Activated CD8-positive, alpha-beta memory T cell treated with anti-CD3 and anti-CD28 coated beads, Interleukin-2, amount 50 U/mL, for 4 hours (primary cell): ENCODE measurements at places on chromosomes 2 and 18.

- DNase-seq: no peak
Measured at GRCh38 chr2:70935468-70936164, at the start of gene ATP6V1B1. Gene ATP6V1B1, plus strand, starts transcription at chr2:70935900. Its CDS starts 55 bp downstream, at chr2:70935955.

DNA sequence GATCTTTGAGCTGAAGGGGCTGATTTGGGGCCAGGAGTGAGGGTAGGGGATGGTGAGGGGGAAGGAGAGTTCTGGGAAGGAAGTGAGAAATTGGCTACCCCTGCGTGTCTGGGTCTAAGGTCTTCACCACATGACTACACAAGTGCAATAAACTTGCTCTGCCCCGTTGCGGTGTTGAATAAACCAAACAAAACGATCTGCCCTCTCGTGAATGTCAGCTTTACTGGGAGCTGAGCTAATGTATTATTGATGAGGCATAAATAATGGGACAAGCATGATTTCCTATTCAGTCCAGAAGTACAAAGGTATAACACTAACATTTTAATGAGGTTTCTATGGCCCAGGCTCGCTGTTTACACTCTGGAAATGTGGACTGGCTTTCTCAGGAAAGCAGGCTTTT is 8.0 kb upstream of the CFAP221 start:
- no peak for DNase-seq

DNA sequence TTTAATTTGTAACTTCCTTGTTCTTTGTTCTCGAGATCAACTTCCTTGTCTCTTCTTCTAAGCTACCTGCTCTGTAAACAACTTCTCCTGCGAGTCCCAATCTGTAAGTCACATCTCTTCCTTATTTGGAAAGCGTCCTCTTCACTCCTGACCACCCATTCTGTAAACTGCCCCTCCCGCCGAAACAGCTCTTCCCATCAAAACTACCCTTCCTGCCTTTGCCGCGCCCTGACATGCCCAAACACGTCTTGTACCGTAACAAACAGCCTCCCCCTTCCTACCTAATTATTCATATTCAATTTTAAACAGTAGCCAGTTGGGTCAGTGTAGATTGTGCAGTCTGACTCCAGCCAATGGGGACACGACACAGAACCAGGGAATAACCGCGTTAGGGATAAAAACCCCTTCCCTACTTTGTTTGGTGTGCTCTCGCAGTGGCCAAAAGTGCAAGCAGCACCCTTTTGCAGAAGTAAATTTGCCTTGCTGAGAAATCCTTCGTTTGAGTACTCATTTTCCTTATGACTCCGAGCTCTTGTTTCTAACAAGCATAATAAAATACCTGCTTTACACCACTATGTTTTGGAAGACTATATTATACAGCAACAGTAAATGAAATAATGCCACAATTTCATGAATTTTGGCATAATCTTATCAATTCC is 39.8 kb downstream of the PIAS2 start:
- no peak for DNase-seq

- DNase-seq: no peak
Measured at GRCh38 chr2:32683520-32684086, 55.8 kb downstream of the TTC27 start.

DNA sequence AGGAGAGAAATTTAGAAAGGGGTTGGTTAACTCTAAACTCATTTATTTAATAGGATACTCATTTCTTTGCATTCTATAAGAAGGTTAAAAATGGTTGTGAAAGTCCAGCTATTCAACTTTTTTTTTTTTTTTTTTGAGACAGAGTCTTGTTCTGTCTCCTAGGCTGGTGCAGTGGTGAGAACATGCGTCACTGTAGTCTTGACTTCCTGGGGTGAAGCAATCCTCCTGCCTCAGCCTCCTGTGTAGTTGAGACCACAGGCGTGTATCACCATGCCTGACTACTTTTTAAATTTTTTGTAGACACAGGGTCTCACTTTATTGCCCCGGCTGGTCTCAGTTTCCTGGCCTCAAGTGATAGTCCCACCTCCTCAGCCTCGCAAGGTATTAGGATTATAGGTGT is 11.9 kb downstream of the ELP2 start:
- DNase-seq: no peak

DNA sequence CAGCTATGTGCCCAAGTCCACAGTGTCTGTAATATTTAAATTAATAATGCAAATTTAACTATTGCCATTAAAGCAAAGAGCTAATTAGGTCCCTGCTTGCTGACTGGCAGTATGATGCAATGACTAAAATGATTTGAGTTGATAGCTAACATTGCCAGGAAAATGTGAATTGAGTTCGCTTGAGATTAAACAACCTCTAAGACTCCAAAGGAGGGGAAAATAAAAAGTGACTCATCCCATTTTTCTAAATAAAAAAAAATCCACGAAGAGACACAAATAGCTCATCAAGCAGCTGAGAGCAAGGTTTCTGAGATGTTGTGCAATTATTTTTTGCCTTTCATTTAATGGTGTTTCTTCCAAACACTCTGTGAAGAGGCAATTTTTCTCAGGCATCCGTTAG is 413.0 kb downstream of the MTX2 start:
- no peak for DNase-seq

DNA sequence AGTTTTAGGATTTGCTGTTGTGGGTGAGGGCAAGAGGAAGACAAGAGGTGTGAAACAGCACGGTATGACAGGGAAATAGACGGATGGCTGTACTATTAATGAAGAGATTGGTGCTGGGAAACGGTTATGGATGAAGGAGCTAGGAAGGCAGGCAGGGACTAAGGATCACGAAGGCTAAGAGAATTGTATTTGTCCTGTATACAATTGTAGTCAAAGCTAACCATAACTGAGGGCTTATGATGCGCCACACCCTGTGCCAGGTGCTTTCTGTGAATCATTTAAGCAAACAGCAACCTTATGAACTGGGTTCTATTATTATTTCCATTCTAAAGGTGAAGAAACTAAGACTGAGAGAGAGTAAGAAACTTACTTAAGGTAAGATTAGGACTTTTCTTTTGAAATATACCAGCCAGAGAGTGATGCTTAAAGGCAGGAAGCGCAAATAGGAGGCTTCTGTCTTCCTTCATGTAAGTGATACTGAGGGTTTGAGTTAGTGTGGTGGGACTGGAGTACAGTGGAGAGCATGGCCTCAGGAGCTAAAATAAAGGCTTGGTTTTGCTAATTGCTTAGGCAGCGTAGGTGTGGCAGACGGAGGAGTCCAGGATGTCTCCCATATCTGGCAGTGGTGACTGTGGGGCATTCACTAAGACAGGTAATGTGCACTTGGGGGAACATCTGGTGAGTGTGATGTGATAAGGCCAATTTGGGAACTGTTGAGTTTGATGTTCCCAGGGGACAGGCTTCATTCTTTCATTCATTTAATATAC is 85.8 kb downstream of the PLEKHM3 start:
- DNase-seq: no peak

DNA sequence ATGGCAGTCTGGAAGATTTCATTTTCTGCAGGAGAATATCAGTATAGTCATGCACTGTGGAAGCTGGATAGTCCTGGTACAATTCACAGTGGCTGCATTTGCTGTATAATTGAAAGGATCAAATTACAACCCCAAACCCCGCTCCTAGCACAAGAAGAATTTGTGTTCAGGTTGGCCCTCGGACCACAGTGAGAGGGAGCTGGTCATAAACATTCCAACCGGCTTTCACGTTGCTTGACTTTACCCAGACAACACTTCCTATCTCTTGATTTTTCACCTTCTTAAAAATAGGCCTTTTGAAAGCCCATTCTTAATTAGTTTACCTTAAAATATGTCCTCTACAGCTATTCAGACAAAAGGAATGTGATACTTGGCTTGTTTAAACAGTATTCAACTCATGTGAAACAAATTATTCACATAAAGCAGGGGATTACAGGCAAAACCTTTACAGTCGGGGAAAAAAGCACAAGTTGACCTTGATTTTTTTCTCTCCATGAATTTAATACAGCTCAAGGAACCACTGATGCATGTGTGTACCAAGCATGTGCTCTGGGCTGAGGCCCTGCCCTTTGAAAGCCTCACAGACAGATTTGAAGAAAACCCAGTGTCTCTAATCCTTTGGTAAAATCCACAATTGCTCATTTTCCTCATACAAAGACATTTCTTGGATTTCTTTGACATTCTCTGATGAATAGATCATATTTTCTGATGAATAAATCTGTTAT is 143.0 kb upstream of the SOX11 start:
- no peak for DNase-seq

- no peak for DNase-seq
Measured at GRCh38 chr2:240130393-240131195, 5.5 kb downstream of the COPS9 start.

DNA sequence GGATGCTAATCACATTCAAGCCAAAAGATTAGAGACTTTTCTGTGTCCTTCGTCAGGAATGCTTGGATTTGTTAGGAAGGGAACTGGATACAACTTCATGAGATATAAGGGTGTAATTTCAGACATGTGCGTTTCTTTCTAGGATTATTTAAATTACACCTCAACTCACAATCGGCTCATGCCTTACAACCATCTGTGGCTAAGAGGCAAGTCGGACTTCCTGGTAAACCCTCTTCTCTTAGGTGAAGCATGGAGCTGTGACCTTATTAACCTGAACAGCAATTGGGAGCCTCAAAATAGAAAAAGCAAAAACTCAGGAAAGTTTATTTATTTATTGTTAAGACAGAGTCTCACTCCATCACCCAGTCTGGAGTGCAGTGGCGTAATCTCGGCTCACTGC is 61.8 kb downstream of the SEMA4F start:
- no peak for DNase-seq

DNA sequence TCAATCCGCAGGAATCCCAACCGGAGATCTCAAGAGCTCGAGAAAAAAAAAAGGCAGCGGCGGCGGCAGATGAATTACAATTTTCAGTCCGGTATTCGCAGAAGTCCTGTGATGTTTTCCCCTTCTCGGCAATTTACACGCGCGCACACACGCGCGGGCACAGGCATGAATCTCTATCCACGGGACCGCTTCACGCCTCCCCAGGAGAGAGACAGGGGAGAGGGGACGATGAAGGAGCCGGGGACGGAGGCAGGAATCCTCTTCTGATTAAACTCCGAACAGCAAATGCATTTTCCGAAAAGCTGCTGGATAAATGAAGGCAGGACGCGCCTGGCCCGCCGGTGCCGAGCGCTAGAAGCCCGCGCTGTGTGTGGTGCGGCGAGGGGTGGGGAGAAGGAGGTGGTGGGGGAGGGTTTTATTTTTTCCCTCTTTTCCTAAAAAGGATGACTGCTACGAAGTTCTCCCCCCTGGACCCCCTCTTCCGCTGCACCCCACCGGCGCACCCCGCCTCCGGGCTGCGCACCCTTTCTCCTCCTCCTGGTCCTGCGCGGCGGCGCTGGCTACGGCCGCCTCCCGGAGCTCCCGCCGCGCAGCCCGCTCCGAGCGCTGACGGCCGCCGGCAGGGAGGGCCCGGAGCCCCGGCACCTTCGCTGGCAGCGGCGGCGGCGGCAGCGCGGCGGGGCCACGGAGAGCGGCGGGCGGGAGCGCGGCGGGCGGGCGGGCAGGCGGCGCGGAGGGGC is at the start of gene BCL2:
Gene BCL2, minus strand, starts transcription at position 387 of the 740 bp plus-strand sequence.
- DNase-seq: no peak

- DNase-seq: no peak
Measured at GRCh38 chr2:146123714-146124113, 1603.8 kb upstream of the ZEB2 start.

DNA sequence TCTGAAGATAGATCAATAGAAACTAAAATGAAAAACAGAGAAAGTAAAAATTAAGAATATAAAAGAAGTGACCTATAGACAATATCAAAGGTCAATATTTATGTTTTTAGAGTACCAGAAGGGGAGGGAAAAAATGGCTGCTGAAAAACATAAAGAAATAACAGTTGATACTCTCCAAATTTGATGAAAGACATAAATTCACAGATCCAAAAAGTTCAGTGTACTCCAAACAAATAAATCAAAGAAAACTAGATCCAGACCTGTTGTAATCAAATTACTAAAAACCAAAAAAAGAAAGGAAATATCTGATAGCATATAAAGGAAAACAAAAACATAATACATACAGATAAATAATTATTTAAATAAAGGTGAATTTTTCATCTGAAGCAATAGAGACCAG is 1689.1 kb upstream of the TMEFF2 start:
- no peak for DNase-seq

GRCh38 chr2:11507517-11507916 is 26.3 kb upstream of the GREB1 start:
- no peak for DNase-seq

DNA sequence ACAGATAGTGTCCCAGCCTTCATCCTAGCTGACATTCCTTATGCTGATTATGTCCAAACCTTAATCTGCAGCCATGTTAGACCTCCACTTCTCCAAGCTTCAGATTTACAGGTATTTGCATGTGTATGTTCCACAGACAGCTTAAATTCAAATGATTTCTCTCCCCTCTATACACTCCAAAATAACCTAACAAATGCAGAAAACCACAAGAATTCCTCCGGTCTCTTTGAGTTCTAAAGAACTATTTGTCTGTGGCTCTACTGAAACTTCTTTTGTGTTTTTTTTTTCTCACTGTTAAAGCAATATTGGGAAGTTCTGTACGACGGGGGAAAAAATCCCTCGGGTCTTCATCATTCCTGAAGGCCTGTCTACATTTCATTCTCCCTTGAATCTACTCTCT is 8.6 kb downstream of the NDUFS1 start:
- DNase-seq: no peak

- no peak for DNase-seq
Measured at GRCh38 chr2:118325321-118325955, 237.2 kb downstream of the INSIG2 start.

DNA sequence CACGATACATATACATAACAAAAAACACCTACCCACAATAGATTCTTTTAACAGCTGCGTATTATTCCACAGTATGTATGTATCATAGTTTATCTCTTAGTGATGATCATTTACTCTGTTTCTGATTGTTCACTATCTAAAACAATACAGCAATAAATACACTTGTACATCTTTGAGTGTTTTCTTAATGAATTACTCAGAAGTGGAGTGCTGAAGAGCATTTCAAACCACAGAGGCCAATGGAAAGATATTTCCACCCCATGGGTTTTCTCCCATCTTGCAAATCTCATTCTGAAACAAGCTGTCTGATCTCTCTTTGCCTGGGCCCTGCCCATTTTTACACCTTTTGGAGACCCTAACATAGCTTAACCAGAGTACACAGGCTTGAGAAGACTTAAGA is 113.8 kb upstream of the KLF7 start:
- DNase-seq: no peak

DNA sequence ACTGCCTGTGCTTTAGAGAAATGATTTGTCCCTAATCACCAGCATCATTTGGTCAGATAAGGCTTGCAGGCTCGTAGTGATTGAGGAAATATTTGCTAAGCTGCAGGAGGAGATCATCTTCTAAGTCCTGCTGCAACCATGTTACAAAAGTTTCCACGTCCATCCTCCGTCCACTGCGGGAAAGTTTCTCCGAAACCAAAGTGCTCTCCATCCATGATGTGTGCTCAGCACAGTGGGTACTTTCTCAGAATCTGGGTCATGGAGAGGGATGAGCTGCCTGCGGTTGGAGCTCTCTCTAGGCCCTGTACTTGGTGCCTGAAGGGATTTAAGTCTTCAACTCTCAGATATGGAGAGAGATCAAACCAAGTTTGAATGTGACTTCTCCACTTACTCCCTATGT is 39.3 kb downstream of the IL1RL2 start:
- DNase-seq: no peak

GRCh38 chr2:75587954-75588587 is 27.3 kb upstream of the EVA1A start:
- no peak for DNase-seq

GRCh38 chr2:203155406-203155805 is 83.4 kb upstream of the CYP20A1 start:
- no peak for DNase-seq
